Lung (tissue), 17 donors: ENCODE measurements at places on chromosomes 4 and X. TPM values are rescaled to one million over a fixed set of nuclear protein-coding genes. Genes with fewer than 3 reads are reported as not detected.

The XG gene
- total RNA-seq = 0.55 TPM

The TLR1 gene
- 26.6 TPM for total RNA-seq

- DNase-seq = no peak
These were observed 517.7 kb downstream of the BCOR start for GRCh38 chrX:39580043-39580442.

- no peak for DNase-seq
These were observed 29.5 kb upstream of the BMP15 start for GRCh38 chrX:50881028-50881427.

GRCh38 chrX:64191281-64192010 lies 14.1 kb downstream of the AMER1 start:
- no peak for DNase-seq

- no peak for DNase-seq
These were observed 252.6 kb downstream of the RAPGEF2 start for GRCh38 chr4:159355466-159355865.

GRCh38 chr4:109739547-109739946 lies 9.7 kb upstream of the PLA2G12A start:
- DNase-seq = no peak

DNA sequence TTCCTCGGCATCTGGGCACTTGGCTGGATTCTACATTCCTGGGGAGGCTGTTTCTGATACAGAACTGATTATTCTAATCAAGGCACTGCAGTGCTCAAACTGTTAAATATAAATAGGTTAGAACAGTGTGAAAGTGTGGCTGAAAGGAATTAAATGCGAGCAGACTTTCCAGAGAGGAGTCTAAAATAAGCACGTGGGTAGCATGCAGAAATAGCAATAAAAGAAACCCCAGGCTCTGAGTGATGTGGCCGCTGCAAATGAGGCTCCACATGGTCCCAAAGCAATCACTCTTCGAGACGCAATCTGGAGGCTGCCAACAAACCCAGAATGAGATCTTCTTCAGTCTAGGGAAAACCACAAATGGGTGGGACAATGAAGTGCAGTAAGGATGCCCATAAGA lies 30.6 kb upstream of the MTM1 start:
- no peak for DNase-seq

DNA sequence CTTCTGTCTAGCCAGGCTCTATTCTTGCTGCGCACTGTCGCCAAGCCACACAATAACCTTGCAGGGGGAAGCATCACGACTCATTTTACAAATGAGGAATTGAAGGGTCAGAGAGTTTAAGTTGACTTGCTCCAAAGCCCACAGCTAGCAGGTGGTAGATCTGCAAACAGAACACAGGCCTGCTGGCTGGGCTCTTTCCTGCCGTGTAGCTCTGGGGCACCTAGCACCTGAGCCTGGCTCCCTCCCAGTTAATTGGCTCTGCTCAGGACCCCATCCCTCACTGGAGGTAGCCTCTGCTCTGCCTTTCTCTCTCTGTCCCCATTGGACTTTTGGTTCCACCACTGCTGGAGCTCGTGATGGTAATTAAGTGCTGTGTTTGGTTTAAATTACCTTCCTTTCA lies 98.5 kb downstream of the NSUN7 start:
- no peak for DNase-seq

DNA sequence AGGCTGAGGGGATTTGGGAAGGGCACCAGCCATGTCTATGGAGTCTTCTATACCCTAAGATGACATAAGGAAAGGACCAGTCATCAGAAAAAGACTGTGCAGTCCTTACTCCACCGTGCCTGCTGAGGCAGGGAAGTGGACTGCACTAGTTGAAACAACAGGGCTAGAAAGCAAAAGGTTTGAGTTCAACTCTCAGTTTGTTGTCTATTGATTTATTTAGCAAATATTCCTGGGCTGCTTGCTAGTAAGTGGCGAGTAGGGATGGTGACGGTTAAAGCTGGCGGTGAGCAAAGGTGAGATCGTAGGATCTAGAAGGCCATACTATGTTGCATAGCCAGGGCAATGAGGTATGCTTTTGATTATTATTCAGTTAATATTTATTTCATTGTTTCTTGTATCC lies 110.1 kb downstream of the SMIM20 start:
- DNase-seq = no peak

GRCh38 chrX:45172890-45173289 lies 27.8 kb downstream of the DIPK2B start:
- no peak for DNase-seq
